Neural progenitor cell (in vitro differentiated cells): ENCODE measurements at places on chromosomes 11 and 22. TPM values are rescaled to one million over a fixed set of nuclear protein-coding genes. Genes with fewer than 3 reads are reported as not detected.

- no peaks in the 10 kb centered on the region for H3K27me3 ChIP-seq
- H3K4me1 ChIP-seq: no peaks in the 10 kb centered on the region
These were observed 39.0 kb upstream of the MMP20 start for GRCh38 chr11:102664001-102664752.

DNA sequence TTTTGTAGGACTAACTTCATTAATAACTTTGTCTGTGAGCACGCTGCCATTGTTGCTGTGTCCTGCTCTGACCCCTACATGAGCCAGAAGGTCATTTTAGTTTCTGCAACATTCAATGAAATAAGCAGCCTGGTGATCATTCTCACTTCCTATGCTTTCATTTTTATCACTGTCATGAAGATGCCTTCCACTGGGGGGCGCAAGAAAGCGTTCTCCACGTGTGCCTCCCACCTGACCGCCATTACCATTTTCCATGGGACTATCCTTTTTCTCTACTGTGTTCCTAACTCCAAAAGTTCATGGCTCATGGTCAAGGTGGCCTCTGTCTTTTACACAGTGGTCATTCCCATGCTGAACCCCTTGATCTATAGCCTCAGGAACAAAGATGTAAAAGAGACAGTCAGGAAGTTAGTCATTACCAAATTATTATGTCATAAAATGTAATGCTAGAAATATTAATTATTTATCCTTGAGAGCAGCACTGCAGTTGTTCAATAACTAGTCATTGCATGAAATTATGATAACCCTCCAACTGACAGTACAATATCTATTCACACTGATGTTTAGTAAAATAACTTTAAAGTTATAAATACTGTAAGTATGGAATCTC lies 46.4 kb upstream of the OR5D13 start:
- no peak overlapping the region for H3K4me3 ChIP-seq
- H3K27ac ChIP-seq: no peak overlapping the region
- no peaks in the 10 kb centered on the region for H3K27me3 ChIP-seq
- no peak for DNase-seq

- no peak overlapping the region for H3K4me3 ChIP-seq
- peaks cover 5% of the 10 kb centered on the region for H3K4me1 ChIP-seq
- H3K36me3 ChIP-seq: no peaks in the 10 kb centered on the region
- H3K27me3 ChIP-seq: no peaks in the 10 kb centered on the region
- H3K27ac ChIP-seq: no peak overlapping the region
These were observed 3.8 kb downstream of the INPPL1 start for GRCh38 chr11:72228229-72228843.

- no peaks in the 10 kb centered on the region for H3K36me3 ChIP-seq
- H3K27me3 ChIP-seq: no peaks in the 10 kb centered on the region
- DNase-seq: peak; percentile 54
- H3K4me3 ChIP-seq: no peak overlapping the region
These were observed 60.2 kb downstream of the MICAL3 start for GRCh38 chr22:17964156-17964555.

- peaks cover 74% of the 10 kb centered on the region for H3K4me1 ChIP-seq
- peaks cover 62% of the 10 kb centered on the region for H3K27me3 ChIP-seq
- peak; percentile 77 for DNase-seq
- peak overlapping the region; percentile 68 for H3K4me3 ChIP-seq
These were observed 1.0 kb downstream of the MN1 start for GRCh38 chr22:27800250-27801201.

- DNase-seq: no peak
- H3K36me3 ChIP-seq: no peaks in the 10 kb centered on the region
- H3K4me1 ChIP-seq: peaks cover 4% of the 10 kb centered on the region
- H3K4me3 ChIP-seq: peak overlapping the region; percentile 95
- H3K27ac ChIP-seq: no peak overlapping the region
These were observed 563 bp upstream of the PPIL2 start for GRCh38 chr22:21665047-21665851.

DNA sequence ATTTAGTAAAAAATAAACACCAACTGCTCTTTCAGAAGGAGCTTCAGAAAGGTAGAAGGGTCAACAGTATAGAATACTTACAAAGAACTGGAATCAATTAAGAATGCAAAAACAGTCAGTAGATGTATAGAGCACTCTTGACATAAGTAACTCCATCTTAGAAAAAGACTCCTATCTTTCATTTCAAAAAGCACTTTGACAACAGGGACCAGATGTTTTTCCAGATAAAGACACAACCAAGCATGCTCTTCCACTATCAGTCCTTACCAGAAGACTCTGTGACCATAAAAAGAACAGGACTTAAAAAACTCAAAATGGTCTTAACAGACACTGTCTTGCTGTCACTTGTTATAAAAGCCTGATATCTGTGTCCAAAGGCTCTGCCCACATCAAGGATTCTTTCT lies 5.2 kb downstream of the SLC25A17 start:
- DNase-seq: no peak
- H3K27me3 ChIP-seq: no peaks in the 10 kb centered on the region
- no peaks in the 10 kb centered on the region for H3K36me3 ChIP-seq
- H3K27ac ChIP-seq: no peak overlapping the region

GNAZ gene
- total RNA-seq: 16.5 and 31.3 TPM in 2 replicates

SLC22A6 gene
- total RNA-seq: not detected in 2 replicates

TTC36 gene
- total RNA-seq: 0.62 TPM in 1 of 2 replicates, not detected in the other
